GM20000 (cell line): ENCODE measurements at places on chromosomes 6 and 20.

DNA sequence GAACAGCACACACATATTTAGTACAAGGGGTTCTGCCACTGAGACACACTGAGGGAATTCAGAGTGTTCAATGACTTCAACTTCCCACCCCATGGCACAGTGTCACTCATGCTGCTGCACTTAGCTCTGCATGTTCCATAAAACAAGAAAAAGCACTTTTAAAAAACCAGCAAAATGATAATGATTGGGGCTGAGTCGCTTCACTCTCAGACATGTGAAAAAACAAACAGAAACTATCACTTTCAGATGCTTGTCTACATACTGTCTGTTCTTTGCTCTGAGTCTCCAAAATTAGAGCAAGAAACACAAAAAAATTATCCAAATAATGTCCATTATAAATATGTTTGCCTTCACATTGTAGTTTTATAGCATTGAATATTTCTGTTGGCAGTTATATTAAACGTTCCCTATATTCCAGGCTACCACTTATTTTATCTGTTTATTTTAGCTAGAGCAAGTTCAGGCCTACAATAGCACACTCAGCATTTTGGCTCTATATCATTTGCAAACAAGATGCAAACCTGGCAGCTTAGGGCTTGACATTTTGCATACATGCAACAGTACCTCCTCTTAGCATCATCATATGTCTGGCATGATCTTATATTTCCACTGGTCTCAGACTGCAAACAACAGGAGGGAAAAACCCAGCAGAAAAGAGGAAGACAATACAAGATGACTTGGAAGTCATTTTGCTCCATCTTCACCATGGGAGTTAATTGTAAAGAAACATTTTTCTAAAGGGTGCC is 398.8 kb downstream of the HACE1 start:
- no peak for DNase-seq

DNA sequence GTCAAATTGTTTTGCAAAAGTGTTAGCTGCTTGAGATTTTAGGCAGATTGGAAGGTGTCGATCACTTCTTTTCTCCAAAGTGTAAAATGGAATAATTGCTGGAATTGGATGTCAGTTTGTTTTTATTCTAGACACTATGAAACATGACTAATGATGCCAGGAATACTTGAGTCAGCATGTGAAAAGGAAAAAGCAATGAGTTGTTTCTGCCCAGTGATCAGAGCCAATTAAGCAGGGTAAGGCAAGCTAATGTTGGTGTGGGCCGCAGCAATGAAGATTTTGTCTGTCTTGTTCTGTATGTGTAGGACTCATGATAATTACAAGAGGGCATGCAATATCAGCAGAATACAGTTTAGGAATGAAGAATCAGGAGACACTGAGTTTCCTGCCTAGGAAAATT is 110.3 kb downstream of the CARMIL1 start:
- DNase-seq, result no peak

- no peak for DNase-seq
Observed at GRCh38 chr20:49795135-49795424, 17.5 kb upstream of the SLC9A8 start.

- no peak for DNase-seq
Observed at GRCh38 chr6:29619578-29620160, 13.3 kb downstream of the GABBR1 start.

- no peak for DNase-seq
Observed at GRCh38 chr6:169798764-169799473, 47.5 kb downstream of the ERMARD start.

DNA sequence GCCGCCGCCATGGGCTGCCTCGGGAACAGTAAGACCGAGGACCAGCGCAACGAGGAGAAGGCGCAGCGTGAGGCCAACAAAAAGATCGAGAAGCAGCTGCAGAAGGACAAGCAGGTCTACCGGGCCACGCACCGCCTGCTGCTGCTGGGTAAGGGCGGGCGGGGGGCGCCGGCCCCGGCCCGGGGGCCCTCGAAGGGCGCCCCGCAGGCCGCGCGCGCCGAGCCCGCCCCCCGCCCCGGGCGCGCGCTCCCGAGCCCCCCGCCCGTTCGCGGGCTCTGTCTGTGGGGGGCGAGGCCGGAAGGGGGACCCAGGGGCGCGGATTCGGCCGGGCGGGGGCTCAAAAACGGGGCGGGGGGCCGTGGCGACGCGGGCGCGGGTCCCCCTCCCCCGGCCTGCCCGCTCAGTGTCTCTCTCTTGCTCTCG is 39.2 kb downstream of the GNAS start:
- DNase-seq, result peak; percentile 60

GRCh38 chr6:36244641-36245280 is 25.1 kb upstream of the PNPLA1 start:
- DNase-seq, result no peak

GRCh38 chr6:55836481-55836880 is 38.9 kb downstream of the BMP5 start:
- no peak for DNase-seq

DNA sequence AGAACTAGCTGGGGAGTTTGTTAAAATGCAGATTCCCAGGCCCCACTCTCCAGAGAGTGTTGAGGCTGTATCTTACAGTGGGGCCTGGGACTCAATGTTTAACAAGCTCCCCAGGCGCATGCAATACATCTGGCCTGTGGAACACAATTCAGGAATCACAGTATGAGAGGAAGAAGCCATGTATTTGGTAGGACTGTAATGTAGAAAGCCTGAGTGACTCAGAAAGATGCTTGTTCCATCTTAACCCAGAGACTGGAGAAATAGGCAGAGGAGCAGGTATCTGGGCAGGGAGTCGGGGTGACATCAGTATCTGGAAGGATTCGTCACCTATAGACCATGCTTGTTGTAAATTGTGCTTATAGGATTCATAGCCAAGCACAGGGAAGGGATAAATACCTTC is 90.5 kb downstream of the UNC5CL start:
- DNase-seq, result no peak

DNA sequence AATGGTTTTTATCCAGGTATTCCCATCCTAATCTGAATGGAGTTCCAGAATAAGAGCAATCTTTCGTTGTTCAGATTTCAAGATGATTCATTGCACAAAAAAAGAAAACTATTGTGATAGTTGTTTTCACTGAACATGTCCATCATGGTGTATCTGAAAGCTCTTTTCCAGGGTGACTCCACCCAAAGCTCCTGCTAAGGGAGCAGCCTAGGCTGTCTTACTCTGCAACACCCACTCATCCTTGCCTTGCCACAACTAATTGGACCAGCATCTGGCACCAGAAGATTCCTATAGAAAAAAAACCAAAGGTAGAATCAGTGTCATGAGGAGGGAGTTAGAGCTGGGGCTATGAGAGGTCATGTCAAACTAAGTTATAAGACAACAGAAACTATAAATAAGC is 7.9 kb upstream of the SYNCRIP start:
- no peak for DNase-seq

DNA sequence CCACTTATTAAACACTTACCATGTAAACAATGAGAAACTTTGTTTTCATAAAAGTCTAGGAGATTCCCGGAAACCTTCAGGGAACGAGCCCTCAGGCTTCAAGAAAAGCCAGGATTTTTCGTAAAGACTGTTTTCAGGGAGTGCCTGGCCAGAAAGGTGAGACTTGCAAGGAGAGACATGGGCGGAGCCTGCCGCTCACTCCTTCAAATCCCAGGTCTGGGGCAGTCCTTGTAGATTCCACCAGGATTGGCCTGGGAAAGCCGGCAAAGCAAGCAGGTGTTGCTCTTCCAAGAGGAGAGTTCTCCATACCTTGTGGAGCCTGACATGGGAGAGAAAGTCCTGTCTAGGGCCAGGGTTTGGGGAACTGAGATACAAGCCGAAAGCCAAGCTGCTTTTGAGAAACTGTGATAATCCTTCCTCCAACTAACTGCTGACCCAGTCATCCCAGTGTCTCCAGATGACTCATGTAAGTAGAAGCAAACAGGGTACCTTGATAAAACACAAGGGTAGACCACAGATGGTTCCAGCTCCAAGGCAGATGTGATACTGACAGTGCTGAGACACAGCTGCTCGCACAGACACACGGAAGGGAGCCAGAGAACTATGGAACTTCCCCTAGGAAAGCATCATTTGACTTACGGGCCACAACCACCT is 69.4 kb upstream of the NAA20 start:
- DNase-seq, result peak; percentile 49

DNA sequence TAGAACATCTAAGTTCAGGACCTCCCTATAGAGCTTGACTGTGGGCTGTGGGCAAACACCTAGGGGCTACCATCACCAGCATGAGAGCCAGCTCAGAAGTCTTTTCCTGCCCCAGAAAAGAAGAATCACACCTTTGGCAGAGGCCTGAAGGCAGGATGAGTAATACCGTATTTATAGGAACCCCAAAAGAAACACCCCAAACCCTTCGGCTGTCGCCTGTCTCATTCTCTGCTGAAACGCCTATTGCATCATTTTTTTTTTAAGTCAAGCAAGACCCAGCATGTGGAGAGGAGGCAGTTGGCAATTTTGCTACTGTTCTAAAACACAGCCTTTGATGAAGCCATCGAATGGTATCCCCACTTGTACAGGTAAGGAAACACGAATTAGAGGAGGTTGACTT is 436.4 kb downstream of the TFAP2A start:
- no peak for DNase-seq

DNA sequence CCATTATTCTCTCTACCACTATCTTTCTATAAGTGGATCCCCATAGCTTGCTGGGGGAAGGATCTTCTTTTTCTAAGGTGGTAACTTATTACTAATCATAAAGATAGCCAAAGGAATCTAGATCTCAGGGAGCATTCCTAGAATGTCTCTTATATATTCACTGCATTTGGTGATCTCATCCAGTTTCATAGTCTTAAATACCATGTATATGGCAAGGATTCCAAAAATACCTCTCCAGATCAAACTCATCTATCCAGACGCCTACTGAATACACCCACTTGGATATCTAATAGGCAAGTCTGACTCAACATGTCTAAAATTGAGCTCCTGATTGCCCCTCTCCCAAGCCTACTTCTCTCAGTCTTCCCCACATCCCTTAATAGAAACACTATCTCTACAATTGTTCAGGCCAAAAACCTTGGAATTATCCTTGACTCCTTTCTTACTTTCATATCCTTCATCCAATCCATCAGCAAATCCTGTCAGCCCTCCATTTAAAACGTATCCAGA is 264.4 kb downstream of the HACE1 start:
- no peak for DNase-seq

GRCh38 chr20:24825591-24825990 is 123.5 kb upstream of the CST7 start:
- no peak for DNase-seq

DNA sequence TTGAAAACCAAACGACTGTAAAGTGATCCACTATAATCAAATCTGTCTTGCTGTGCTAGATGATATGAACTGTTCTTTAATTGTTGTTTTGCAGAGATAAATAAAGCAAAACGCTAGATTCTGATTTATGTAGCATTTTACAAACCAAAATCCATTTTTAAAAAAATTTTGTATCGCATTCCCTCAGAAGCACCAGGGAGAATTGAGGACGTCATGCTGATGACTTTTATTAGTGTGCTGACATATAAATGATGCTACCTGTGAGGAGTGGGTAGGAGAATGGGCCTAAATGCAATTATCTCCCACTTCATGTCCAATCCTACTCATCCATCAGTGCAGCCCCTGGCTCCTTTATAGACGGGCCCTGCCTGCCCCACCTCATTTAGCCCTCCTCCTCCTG is 282.4 kb downstream of the PACRG start:
- no peak for DNase-seq

GRCh38 chr20:23909390-23909789 is 29.8 kb upstream of the CST5 start:
- DNase-seq, result no peak

DNA sequence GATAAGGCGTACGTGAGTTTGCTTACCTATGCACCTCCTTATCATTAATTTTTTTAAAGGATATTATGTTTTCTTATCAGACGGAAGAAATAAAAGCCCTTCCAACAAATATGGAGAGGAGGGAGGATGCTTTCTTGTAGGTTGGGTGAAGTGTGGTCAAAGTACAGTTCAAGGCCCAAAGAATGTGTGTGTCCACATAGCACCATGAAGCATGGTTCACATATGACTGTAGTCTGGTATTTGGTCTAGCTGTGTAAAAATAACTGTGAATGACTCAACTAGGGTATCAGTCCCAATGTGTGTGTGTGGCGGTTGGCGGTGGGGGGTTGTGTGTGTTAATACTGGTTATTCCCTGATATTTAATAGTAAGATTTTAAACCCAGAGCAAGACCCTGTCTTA is 212.7 kb downstream of the TMEM242 start:
- DNase-seq, result no peak

DNA sequence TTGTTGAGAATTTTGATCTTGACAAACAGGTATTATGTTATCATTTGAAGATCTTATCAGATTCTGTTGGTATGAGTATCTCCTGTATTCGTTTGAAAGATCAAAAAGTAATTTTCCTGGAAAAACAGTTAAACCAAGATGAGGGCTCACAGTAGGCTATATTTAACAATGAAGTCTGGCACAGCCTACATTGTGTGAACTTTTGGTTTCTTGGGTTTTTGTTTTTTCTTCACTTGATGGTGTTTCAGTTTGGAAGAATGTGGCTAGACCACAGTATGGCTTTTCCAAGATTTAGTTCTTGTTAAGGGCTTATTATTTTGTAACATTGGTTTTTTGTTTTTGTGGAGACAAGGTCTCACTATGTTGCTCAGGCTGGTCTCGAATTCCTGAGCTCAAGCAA is 306.4 kb downstream of the CDKAL1 start:
- no peak for DNase-seq

GRCh38 chr6:167678102-167679101 is 148.3 kb upstream of the AFDN start:
- DNase-seq, result no peak

GRCh38 chr6:43962458-43962857 is 164.8 kb downstream of the MRPL14 start:
- no peak for DNase-seq
